ENCODE measurements at places on chromosomes 1 and 21.
A peak's percentile ranks its signal among the peaks of the same experiment; 100 is the strongest.

DNA sequence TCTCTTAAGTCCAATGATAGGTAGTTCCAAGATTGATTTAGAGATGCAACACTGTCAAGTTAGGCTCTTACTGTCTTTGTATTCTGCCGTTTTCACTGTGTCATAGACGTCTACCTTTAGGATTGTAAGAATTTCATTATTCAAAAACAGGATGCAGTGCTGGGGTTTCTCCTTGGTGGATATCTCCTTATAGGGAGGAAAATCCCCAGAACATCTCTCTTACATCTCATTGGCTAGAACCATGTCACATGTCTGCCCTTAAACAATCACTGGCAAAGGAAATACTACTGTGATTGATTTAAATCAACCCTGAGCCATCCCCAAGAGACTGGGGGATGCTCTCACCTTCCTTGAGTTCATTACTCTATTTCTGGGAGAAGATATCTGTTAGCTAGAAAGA is 10.9 kb upstream of the FUBP1 start:
- H3K27ac ChIP-seq = no peak overlapping the region
- H3K4me1 ChIP-seq = no peaks in the 10 kb centered on the region
- peaks cover 7% of the 10 kb centered on the region for H3K36me3 ChIP-seq

GRCh38 chr1:52907812-52908153 is 13.8 kb downstream of the ECHDC2 start:
- peaks cover 8% of the 10 kb centered on the region for H3K4me1 ChIP-seq
- H3K36me3 ChIP-seq = no peaks in the 10 kb centered on the region
- DNase-seq = no peak
- no peak overlapping the region for H3K4me3 ChIP-seq
- no peaks in the 10 kb centered on the region for H3K27me3 ChIP-seq

- H3K4me3 ChIP-seq = no peak overlapping the region
- H3K4me1 ChIP-seq = peaks cover 13% of the 10 kb centered on the region
- H3K27ac ChIP-seq = no peak overlapping the region
- H3K27me3 ChIP-seq = no peaks in the 10 kb centered on the region
- H3K36me3 ChIP-seq = no peaks in the 10 kb centered on the region
- DNase-seq = no peak
These were observed 1.6 kb upstream of the ROR1 start for GRCh38 chr1:63772201-63772600.

GRCh38 chr1:234526922-234527321 is 47.9 kb upstream of the TARBP1 start:
- DNase-seq = no peak
- no peaks in the 10 kb centered on the region for H3K27me3 ChIP-seq
- H3K4me1 ChIP-seq = peaks cover 11% of the 10 kb centered on the region
- H3K4me3 ChIP-seq = no peak overlapping the region
- H3K36me3 ChIP-seq = no peaks in the 10 kb centered on the region
- no peak overlapping the region for H3K27ac ChIP-seq

GRCh38 chr1:105608713-105609112 is 1447.8 kb upstream of the PRMT6 start:
- H3K27me3 ChIP-seq = no peaks in the 10 kb centered on the region
- no peak overlapping the region for H3K27ac ChIP-seq
- DNase-seq = no peak
- H3K4me1 ChIP-seq = no peaks in the 10 kb centered on the region

DNA sequence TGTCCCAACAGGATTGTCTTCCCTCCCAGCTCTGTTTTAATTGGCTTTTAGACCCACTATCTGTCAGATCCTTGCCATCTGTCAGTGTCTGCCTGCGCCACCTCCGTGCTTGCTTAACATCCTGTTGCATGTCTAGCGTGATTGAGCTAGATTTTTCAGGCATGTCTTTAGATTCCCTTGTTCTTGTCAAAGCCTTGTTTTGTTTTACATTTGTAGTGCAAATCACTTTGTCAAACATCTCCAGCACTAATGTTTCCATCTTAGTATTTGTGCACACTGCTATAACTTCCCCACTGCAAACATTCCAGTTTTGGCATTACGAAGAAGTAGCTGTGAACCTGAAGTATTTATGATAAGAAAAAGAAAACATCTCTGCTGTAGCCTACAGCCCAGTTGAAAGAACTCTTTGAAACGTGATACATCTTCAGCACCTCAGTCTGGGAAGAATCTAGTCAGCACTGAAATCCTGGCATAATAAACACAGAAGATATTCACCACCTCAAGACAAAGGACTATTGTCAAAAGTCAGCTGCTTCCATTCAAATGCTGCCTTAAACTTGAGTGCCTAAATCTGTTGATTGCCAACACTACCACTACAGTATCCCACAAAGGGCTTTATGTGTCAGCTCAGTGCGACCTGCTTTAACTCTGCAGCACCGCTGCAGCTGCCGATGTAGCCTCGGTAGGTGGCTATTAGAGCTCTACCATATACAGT is 105.0 kb downstream of the FNBP1L start:
- DNase-seq = no peak
- no peak overlapping the region for H3K4me3 ChIP-seq
- peaks cover 4% of the 10 kb centered on the region for H3K4me1 ChIP-seq
- no peak overlapping the region for H3K27ac ChIP-seq
- H3K27me3 ChIP-seq = no peaks in the 10 kb centered on the region

- H3K4me1 ChIP-seq = no peaks in the 10 kb centered on the region
- DNase-seq = no peak
- H3K27ac ChIP-seq = no peak overlapping the region
- no peak overlapping the region for H3K4me3 ChIP-seq
- H3K36me3 ChIP-seq = no peaks in the 10 kb centered on the region
- no peaks in the 10 kb centered on the region for H3K27me3 ChIP-seq
These were observed 329.2 kb upstream of the C1orf87 start for GRCh38 chr1:60402816-60403215.

- no peak overlapping the region for H3K27ac ChIP-seq
- H3K36me3 ChIP-seq = no peaks in the 10 kb centered on the region
- DNase-seq = no peak
- H3K4me3 ChIP-seq = no peak overlapping the region
These were observed 286.4 kb downstream of the RWDD3 start for GRCh38 chr1:95520390-95520789.

GRCh38 chr1:58874757-58875755 is 91.2 kb upstream of the JUN start:
- H3K27me3 ChIP-seq = no peaks in the 10 kb centered on the region
- no peak overlapping the region for H3K4me3 ChIP-seq
- DNase-seq = no peak
- H3K27ac ChIP-seq = peak overlapping the region; percentile 72
- no peaks in the 10 kb centered on the region for H3K36me3 ChIP-seq
- peaks cover 3% of the 10 kb centered on the region for H3K4me1 ChIP-seq

GRCh38 chr1:107153014-107153413 is 12.2 kb downstream of the NTNG1 start:
- no peaks in the 10 kb centered on the region for H3K4me1 ChIP-seq
- no peak overlapping the region for H3K4me3 ChIP-seq
- no peak overlapping the region for H3K27ac ChIP-seq
- DNase-seq = no peak

DNA sequence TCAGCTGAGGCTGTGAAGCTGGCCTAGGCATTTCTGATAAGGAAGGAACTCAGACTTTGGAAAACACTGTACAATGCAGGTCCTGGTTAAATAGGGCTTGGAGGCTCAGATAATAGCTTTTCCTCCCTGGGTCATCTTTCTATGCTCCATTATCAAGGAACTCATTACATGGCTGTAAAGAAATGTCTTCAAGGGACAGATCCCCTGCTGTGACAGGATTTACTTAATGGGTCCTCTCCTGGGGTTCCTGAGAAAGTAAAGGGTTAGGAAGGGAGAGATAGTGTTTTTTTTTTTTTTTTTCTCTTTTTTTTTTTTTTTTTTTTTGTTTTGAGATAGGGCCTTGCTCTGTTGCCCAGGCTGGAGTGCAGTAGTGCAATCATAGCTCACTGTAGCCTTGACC is 14.1 kb upstream of the SVBP start:
- H3K4me3 ChIP-seq = no peak overlapping the region
- no peak for DNase-seq
- H3K27me3 ChIP-seq = no peaks in the 10 kb centered on the region
- no peak overlapping the region for H3K27ac ChIP-seq
